ENCODE measurements at places on chromosomes 6 and 20.

DNA sequence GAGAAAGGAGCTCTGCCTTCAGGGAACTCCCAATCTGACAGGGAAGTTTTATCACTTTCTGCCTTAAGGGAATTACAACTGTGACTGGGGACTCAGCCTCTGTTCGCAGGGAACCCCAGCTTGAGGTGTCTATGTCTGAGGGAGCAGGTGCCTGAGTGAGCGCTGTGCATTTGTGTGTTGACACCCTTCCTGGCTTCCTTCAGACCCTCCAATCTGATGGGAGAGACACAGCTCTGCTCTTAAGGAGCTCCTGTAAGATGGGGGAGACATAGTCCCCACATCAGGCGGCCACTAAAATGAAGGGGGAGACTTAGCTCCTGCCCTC is 62.3 kb downstream of the MRPL14 start:
- no peak for DNase-seq

GRCh38 chr20:46023148-46023484 is 5.9 kb upstream of the SLC12A5 start:
- DNase-seq = no peak

DNA sequence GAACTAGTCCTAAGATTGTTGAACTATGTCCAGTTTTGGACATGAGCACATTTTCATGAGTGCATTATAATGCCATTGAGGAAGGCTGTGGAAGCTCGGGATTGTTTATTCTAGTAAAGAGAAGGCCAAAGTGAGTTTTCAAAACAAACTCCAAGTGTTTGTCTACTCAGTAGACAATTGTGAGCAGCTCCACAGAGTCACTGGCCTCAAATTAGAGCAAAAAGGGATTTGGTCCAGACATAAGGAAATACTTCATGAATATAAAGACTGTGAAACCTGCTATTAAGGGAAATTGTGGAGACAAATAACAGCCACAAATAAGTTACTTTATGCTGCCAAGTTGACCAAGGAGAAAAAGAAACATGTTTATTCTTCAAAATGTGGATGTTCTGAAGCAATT is 42.6 kb upstream of the PREP start:
- no peak for DNase-seq

DNA sequence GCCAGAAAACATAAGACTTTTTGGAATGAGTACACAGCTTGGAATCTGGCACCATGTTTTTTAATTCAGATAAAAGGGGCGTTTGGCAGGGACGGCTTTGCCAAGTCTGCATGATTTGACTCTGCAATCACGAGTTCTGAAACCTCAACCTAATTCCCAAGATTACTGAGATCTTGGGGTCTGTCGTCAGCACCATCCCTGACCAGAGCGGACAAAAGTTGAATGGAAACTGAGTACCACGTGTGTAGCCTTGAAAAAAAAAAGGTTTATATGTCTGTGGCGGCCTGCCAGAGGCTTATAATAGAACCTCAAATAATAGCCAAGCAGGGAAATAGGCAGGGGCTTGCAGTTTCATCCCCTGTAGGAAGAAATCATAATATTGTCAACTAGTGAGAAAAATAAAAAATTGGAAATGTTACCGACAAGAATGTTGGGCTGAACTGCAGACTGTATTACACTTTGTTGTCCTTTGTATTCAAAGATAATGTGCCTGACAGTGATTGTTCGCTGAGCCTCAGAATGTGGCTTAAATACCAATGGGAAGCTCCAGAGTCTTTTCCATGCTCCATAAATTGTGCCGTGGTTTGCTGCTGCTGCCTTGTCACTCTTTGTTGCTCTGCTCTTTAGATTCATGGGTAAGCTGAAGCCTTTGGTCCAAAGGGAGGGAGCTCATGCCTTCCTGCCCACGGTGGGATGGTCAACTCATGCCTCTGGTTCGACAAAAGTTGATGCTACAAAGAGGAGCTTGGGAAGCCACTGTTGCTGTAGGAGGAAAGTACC is 118.8 kb upstream of the ARID1B start:
- no peak for DNase-seq

- no peak for DNase-seq
Measured at GRCh38 chr6:99589907-99590493, 16.6 kb upstream of the PRDM13 start.

DNA sequence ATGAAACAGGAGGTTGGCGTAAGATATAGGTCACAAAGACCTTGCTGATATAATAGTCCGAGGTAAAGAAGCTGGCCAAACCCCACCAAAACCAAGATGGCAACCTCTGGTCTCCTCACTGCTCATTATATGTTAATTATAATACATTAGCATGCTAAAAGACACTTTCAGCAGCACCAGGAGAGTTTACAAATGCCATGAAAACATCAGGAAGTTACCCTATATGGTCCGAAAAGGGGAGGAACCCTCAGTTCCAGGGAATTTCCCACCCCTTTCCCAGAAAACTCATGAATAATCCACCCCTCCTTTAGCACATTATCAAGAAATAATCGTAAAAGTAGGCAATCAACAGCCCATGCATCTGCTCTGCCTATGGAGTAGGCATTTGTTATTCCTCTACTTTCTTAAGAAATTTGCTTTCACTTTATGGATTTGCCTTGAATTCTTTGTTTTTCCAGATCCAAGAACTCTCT is 923.4 kb downstream of the QKI start:
- no peak for DNase-seq

DNA sequence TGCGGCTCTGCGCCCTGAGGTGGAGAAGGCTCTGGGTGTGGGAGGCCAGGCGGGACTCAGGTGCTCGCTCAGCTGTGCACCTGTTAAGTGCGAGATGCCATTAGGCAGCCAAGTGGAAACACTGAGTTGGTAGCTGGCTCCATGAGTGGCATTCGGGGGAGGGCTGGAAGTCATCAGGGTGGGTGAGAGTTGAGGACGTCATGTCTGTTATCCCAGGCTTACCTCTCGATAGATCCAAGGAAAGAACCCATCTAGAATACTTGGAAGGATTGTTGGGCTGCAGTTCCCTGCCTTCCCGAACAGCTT is 41.3 kb downstream of the TAF8 start:
- DNase-seq = no peak
